ENCODE measurements at places on chromosomes 1 and 21. TPM values are rescaled to one million over a fixed set of nuclear protein-coding genes. Genes with fewer than 3 reads are reported as not detected.

GRCh38 chr1:58157256-58157655, 389.3 kb downstream of the OMA1 start:
- DNase-seq = no peak

DNA sequence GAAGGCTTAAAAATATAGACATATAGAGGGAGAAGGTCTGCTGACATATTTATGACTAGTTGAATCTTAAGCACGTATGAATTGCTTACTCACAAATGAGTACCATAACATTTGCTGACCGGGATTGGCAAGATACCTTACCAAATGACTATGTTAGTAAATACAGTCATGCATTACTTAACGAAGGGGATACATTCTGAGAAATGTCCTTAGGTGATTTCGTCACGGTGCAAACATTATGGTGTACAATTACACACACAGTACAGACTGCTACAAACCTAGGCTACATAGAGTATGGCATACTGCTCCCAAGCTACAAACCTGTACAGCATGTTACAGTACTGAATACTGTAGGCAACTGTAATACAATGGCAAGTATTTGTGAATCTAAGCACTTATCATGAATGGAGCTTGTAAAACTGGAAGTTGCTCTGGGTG, 19.4 kb upstream of the UBE2U start:
- DNase-seq = no peak

DNA sequence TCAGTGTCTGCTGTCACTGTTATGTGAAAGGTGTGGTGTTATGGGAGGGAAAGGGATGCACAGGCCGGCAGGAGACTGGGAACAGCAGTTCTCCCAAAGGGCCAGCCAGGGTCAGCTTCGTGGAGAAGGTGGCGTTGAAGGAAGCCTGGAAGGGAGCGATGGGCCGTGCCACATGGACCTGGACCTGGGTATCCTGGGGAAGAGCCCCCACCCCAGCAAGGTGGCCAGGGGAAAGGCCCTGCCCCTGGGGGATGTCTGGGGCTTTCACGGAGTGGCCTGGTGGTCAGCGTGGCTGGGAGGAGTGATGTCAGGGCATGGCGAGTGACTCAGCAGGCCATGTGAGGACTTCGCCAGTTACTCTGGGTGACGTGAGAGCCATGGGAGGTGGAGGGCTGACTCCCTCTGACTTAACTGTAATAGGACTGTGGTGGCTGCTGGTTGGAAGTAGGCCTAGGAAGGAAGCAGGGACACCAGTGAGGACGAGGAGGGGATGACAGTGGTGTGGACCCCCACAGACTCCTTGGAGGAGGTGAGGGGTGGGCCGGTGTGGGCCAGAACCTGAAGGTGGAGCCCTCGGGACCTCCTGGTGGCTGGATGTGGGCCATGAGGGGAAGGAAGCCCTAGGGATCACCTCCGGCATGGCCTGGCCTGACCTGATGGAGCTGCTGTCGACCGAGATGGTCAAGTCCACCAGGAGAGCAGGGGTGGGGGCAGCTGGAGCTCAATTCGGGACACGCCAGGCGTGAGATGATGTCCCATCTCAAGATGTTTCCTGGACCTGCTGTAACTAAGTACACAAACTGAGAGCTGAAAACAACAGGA, 54.5 kb downstream of the BACE2 start:
- DNase-seq = no peak

Gene SHISA4
- 53.2 TPM for total RNA-seq

DNA sequence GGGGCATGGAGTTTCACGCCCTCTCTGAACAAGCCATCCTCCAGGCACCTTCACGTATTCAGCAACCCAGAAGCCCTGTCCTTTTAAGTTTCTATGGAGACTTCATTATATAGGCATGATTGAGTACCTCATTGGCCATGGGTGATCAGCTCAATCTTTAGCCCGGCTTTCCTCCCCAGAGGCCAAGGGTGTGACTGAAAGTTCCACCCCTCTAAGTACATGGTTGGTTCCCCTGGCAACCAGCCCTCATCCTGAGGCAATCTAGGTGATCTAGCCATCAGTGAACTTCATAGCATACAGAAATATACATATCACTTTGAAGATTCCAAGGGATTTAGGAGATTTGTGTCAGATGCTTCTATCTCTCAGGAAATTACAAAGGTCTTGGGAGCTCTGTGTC, 21.3 kb upstream of the DHX9 start:
- DNase-seq = no peak

Gene LCE1E
- total RNA-seq = not detected

DNA sequence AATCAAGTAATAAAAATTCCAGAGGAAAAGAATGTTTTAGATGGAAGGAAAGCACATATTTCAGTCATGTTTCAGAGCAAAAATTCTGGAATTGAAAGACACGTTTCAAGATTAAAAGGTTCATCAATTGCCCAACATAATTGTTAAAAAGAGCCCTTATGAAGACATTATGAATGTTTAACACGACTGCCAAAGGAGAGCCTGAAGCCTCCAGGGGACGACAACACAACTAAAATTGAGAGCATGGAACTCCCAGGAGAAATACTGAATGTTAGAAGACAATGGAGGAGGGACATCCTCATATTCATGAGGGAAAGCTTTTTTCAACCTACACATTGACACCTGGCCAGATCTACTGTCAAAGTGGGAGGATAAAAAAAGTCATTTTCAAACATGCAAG, 16.0 kb downstream of the OR2T11 start:
- no peak for DNase-seq

Gene TCHH
- total RNA-seq = 0.06 TPM

GRCh38 chr21:26782747-26783146, 62.5 kb downstream of the ADAMTS1 start:
- no peak for DNase-seq

- no peak for DNase-seq
Observed at GRCh38 chr1:112554411-112554810, 45.6 kb downstream of the WNT2B start.
